ENCODE measurements at places on chromosomes 7 and 10.

DNA sequence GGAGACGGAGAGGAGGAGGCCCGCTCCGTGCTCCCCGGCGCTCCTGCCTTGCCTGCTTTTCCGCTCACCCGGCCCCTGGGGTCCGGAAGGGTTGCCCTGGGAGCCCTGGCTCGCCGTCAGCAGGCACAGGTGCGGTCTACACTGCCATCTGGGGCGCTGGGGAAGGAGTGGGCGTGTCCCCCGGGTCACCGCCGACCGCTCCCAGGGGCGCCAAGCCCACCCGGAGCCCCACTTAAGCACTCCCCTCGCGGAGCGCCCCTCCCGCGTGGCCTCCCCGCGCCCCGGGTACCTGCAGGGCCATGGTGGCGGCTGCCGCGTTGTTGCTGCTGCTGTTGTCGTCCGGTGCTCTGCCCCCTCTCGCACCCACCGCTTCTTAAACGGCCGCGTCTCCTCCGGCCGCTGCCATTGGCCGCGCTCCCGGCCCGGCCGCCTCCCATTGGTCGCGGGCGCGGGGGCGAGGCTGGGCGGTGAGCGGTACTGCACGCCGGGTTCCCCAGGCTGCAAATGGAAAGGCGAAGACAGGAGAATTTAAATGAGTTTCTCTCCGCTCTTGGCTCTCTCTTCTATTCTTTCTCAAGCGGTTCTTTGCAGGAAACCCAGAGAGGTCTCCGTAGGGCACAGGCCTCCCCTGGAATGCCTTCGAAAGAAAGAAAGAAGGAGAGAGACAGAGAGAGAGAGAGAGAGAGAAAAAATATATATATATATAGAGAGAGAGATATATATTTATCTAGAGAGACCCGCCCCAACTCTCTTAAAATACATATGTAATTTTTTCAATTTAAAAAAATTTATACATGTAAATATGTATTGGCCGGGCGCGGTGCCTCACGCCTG, at the start of gene ACBD7:
Gene ACBD7 (minus strand): TSS at position 349 of the 834 bp plus-strand sequence. CDS start 48 bp downstream, at position 301.
- DNase-seq: no peak

GRCh38 chr10:68871731-68872342, 29.3 kb upstream of the DDX50 start:
- peak; percentile 88 for DNase-seq

DNA sequence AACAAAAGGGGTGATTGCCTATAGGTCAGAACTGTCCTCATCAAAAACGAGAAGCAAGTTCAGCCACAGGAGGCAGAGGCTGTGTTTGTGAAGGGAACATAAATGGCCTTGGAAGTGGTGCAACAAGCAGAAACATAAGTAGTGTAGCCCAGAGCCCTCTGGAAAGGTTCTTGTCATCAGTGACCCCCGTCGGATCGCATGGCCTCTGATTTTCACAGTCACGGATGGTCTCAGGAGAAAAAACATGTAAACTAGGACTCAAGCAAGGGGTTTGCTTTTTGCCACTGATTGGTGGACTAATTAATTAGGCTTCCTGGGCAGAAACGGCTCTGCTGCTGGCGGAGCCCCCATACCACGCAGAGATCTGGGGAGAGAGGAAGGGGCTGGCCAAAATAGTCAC, 496.5 kb upstream of the MKI67 start:
- no peak for DNase-seq

DNA sequence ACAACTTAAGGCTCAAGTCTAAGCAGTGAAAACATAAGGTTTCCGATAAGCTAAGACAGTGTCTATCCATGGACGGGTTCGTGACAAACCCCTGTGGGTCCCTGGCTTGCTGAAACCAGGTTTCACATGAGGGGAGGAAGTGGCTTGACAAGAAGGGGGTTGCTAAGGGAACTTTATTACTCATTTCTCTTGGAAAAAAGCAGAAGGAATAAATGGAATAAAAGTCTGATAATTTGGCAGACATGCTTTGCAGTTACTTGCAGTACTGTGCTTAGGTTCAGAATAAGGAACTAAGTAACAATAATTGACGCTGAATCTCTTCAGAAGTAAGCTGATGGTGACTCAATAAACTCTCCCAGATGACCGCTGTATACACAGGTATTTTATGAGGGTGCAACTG, 34.7 kb downstream of the RBM17 start:
- DNase-seq: no peak

DNA sequence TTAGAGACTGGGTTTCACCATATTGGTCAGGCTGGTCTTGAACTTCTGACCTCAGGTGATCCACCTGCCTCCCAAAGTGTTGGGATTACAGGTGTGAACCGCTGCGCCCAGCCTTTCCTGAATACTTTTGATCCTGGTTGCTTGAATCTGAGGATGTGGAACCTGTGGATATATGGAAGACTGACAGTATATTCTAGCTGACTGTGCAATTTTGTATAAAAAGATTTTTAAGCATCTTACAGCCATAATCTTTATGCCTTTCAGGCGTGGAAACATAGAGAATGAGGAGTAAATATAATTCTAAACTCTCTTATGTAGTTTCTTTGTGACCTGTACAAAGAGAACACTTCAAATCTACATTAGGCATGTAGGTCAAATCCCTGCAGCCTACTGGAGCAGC, 16.2 kb downstream of the TSPAN14 start:
- no peak for DNase-seq

DNA sequence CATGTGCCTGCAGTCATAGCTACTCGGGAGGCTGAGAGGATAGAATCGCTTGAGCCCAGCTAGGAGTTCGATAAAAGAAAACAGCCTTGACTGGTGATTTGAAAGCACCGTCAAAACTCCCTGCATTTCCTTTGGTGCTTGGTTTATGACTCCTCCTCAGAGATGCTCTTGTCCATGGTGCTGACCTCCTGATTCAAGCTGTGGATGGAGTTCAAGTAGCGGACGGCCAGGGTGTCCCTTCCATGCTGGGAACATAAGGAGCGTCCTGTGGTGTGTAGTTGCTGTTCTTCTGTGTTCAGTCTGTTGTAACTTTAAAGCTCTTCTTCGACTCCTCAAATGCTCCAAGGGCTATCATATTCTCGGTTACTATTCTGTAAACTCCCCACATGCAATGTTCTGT, 382.5 kb upstream of the KIAA1217 start:
- DNase-seq: no peak

DNA sequence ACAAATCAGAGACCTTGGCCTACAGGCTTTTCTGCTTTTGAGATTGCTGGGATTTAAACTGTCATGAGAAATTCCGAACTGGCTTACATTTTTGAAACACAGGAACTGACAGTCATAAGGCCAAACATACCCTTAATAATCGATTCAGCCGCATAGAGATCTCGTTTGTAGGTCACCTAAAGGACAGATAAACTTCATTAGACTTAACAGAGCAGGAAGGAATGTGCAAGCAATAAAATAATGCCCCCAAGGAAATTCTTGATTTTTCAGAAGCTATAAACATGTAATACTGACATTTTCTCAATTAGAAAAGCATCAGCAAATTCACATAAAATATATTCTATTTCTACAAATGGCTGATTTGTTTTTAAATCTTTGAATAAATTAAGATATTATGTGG, 120.0 kb downstream of the CRPPA start:
- no peak for DNase-seq

- DNase-seq: no peak
These were observed 32.9 kb upstream of the PRKAR1B start for GRCh38 chr7:760006-760405.

GRCh38 chr10:72074574-72075375, 13.6 kb downstream of the SPOCK2 start:
- DNase-seq: no peak

DNA sequence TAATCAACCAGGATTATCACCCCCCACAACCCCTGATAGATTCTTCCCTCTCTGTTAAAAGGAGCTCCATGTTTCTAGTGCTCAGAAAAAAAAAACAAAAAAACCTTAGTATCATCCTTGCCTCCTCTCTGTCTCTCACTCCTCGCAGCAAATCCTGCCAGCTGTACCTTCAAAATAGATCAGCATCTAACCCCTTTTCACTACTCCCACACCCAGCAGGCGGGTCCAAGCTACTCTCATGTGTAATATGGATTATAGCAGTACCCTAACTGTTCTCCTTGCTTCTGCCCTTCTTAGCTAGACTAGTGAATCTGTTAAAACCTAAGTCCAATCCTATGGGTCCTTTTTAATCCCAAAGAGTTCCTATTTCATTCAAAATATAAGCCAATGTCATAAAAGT, 667.4 kb downstream of the MAGI2 start:
- DNase-seq: no peak

DNA sequence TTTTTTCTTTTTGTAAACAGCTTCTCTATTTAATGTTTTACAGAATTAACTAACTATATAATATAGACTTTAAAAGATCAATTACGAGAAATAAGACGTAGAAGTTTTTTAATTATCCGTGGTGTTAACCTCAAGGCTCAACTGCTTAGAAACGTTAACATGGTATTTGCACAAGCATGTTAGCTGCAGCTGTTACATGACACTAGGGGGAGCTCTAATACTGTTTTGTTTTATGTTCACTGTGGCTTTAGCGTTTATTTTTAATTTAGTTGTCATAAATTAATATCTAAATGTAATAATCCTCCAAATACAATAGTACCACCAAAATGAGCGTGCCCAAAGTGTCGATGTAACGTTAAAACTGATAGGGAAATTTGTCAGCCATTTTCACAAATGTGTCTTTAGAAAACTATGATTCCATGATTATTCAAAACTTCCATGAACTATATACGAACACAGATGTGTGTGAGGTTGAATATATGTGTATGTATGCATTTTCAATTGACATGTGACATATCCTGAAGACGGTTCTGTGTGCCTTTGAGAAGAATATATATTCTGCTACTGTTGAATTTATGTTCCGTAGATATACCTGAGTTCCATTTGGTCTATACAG, 828.8 kb upstream of the MBL2 start:
- peak; percentile 9 for DNase-seq

DNA sequence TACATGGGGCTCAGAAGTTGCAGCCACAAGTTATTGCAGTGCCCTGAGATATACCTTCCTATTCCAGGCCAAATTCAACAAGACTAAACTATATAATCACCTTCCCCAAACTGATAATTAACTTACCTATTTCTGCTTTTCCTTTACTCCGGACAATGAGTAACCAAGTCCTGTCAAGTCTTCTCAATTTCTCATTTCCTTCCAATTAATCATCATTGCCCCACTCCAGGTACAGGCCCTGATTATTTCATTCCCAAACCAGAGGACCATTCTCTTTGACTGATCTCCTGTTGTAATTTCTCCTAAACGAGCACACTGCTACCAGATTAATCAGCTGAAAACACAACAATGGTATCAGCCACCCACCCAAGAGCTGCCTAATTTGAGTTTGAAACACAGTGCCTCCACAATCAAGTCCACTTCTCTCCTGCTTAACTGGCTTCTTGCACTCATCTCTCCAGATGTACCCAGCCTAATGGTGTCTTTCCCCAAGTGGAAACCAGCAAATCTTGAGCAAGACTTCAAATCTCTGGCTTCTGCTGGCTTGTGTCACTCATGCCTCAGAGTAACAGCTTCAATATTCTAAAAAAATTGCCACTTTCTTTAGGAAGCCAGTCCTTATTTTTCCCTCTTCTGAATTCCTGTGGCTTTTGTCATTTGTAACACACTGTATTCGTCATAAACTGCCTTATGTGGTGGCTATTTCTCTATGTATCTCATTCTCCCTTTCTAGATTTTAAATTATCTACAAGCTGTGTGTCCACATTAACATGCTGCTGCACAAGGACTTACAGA, 89.1 kb downstream of the CDK6 start:
- no peak for DNase-seq

- DNase-seq: no peak
These were observed 26.0 kb upstream of the GLI3 start for GRCh38 chr7:42262964-42263363.

- DNase-seq: peak; percentile 17
These were observed 287.3 kb upstream of the LRRN3 start for GRCh38 chr7:110803602-110804143.

DNA sequence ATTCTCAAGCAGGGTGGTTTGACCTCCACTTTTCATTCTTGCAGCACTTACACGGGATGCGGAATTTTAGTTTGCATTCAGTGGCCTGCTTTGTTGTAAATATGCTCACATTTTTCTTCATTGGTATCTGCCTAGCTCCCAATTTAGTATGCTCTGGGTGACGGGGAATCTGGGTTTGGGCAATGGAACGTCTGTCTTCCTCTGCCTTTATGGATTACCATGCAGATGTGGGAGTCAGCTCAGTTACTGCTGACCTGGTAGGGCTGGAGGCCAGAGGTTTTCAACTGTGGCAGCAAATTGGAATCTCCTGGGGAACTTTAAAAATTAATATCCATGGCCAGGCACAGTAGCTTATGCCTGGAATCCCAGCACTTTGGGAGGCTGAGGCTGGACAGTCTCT, 161.6 kb downstream of the CAMK1D start:
- DNase-seq: no peak

DNA sequence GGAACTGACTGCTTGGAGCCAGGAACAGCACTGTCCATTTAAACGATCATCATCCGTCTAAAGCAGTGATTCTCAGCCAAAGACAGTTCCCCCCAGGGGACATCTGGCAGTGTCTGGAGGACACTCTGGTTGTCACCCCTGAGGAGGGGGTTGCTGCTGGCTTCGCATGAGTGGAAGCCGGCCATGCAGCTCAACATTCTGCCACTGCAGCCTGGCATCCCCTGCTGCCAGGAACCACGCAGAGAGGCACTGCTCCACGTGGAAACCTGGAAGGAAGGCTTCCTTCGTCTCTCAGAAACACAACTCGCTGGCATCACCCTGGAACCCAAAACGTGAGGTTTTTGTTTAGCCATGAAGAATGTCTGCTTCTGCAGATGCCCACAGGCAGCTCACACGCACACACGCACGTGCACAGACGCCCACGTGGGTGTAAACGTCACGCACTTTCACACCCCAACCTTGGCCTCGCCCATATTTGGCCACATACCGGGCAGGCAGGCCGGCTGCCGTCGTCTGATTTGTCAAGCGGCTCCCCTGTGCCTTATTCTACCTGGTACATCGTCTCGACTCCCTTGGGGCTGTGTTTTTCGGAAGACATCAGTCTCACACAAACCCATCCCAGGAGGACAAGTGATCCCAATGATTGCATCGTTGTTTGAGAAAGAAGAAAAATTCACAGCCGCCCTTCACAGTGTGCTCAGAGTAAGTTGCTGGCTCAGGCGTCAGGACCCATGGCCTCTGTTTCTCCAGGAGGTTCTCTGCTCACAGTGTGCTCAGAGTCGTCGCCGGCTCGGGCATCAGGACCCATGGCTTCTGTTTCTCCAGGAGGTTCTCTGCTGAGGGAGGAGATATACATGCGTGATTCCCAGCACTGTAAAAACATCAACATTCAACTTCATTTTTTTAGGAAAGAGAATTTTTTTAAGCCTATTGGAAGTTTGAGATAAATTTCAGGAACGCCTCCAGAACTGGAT, 127.2 kb upstream of the PPP2R2D start:
- no peak for DNase-seq
